ENCODE measurements at places on chromosomes 2 and 18.

GRCh38 chr18:45687621-45688020, 36.4 kb upstream of the SLC14A1 start:
- DNase-seq: no peak

DNA sequence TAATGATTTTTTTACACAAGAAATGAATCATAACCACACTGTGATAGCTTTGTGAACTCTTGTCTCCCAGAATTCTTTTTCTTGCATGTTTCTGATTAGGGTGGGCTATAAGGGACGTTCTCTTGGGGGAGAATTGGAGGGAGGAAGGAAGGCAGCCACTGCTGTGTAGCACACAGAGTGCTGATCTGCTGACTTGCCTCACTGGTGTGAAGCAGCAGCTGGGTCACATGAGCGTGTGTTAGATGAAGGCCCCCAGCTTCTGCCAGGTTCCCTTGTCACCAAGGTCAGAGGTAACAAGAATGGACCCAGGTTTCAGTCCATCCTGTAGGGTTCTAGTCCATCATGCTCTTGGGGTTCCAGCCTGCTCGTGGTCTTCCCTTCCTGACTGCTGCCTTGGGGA, 107.4 kb upstream of the GLI2 start:
- DNase-seq: no peak

DNA sequence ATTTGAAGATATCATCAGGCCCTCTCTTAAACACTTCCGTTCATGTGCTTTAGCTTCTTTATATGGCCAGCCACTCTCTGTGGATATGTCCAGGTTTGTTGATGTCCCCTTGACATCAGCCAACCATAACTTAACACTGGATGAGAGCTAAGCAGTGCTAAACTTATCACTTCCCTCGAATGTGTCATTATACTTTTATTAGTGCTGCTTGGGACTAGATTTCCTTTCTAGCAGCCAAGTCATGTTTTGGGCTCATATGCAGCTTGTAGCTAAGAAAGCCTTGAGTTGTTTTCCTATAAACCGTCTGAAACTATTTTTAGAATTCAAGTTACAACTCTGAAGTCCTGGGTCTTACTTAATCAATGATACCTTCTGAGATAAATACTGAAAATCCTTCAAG, 144.8 kb upstream of the TNP1 start:
- DNase-seq: no peak

- no peak for DNase-seq
Measured at GRCh38 chr2:108998911-108999310, 9.9 kb upstream of the EDAR start.

DNA sequence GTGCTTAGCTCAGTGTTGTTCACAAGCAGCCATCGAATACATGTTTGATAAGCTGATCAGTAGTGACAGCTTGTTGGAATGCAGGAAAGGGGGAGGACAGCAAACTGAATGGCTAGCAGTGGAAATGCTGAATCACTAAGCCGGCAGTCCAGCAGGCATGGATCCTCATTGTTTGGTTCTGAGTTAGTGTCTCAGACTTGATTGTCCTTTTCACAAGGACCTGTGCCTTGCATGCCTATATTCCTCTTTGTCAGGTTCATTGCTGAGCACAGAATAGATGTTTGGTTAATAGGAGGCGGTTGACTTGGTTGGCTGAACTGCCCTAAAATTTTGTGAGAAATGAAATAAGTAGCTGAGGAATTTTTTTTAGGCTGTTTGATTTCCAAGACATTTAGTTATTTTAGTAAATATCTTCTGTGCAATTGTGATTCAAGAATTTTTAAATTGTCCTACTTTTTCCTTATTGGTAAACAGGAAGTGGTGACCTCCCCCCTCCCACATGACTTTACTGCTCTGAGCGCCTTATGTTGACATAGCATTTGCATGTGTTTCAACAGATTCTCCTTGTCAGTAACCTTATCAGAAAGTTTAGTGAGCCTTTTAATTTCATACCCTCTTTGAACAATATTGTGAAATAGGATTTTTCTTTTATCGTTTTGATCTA, 21.4 kb upstream of the STON1 start:
- no peak for DNase-seq

DNA sequence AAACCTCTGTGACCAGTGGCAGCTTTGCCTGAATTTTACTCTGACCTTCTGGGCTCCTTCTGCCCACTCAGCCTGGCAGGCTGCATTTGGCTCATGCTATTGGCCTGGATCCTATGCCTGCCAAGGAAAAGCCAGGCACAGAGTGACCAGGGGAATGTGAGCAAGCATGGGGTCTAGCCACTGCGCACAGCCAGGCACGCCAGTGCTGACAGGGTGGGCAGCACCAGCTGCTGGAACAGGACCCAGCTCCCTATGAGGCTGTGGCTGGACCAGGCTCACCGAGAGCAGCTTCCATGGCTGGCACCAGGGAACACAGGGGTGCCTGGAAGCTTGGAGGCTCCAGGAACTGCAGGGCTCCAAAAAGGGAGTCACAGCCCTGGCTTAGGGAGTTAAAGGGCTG, 311.5 kb upstream of the SYT4 start:
- no peak for DNase-seq
